CD8-positive, alpha-beta T cell (primary cell): ENCODE measurements at places on chromosomes 11 and 22. TPM values are rescaled to one million over a fixed set of nuclear protein-coding genes. Genes with fewer than 3 reads are reported as not detected.

DNA sequence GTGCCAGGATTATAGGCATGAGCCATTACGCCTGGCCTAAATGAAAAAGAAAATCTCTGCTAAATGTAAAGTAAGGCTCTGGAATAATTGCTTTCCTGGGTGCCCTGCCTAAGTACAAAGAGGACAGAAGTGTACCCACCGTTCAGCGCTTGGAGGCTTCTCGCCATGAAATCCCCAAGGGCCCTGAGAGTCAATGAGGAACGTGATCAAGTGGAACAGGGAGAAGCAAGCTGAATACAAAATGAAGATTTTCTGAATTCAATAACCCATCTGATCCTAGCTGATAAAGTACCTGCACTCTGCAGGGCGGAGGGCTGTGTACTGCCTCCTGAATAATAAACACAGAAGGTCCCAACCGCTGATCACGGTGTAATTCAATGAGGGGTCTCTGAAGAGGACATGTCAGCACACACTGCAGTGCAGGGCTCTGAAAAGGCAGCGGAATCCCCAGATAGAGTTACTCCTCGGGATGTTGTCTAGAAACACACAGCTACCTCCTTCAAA lies 97.7 kb downstream of the ABTB2 start:
- DNase-seq: no peak

DNA sequence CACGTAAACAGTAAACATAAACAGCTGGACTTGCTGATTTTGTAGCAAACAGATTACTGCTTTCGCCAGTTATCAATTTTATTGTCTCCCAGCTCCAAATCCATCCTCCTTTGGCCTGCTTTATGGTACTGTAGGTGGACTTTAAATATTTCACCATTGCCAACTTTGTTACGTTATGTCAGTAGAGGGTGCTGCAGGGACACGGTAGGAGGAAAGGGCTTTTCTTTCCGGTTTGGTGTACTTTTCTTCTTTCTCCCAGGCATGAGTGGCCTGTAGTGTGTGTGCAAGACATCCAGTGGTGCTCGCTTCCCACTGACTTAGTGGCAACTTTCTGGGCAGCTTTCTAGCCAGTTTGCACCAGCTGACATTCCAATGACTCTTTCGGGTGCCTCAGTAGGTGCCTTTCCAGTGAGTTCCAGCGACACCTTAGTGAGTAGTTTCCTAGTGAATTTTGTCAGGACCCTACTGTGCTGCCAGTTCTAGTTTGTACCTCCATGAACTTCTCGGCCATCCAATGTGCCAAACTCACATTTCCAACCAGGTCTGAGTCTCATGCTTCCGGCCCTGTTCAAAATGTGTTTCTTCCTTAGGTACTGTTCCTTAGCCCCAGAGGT lies 267.6 kb upstream of the TENM4 start:
- no peak for DNase-seq

DNA sequence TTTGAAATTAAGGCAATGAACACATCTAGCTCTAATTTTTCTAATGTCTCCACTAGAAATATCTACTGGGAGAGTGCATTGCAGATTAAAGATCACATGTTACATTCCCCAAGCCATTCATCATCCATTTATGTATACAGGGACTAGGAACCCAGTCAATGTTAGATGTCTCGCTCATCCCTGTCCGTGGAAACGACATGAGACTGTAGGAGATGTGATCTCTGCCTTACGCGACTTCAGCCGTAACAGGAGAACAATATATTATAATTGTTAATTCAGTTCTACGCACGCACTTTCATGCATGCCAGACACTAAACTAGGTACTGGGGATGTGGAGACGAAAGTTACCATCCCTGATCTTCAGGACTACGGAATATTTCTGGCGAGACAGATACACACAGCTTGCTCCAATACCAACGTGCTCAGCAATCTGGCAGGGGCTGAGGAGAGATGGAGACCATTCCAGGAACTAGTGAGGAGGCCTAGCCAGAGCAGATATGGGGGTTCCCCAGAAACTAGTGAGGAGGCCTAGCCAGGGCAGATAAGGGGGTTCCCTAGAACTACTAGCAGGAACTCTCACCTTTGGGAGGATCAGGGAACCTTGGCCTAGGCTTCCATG lies 706 bp downstream of the DCPS start:
- DNase-seq: no peak

DNA sequence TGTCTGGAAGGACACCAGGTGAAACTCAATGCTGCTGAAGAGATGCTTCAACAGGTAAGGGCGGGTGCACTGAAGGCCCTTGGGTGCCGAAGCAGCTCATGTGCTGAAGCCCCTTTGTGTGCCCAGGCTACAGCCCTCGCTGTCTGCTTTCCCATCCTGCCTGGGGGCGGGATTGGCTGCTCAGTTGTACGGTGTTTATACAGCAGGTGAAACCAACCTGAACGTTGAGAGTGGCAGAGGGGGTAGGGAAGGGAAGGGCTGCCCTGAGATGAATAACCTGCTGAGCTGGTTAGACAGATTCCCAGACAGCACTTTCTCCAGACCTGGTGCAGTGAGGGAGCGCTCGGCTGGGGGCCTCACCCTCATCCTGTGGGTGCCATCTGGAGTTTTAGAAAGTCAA lies 75.7 kb downstream of the CYB5R2 start:
- no peak for DNase-seq

DNA sequence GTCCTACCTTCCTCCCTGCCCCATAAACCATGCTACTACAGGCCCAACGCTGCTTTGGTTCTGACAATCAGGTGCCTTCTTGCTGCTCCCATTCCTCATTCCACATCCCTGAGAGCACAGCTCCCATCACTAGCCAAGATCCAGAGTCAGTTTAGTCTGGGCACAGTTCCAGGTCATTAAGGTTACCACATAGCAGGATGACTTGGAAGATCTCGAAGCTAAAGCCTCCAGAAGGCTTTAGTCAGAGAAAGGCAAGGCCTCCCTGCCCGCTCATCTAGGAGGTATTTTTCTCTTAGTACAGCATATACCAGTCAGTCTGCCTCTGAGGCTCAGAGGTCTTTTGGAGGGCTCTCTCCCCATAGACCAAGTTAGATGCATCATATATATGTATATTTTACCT lies 30.3 kb downstream of the TRIM66 start:
- DNase-seq: no peak

GRCh38 chr11:34987617-34988016 lies 71.2 kb downstream of the PDHX start:
- no peak for DNase-seq

DNA sequence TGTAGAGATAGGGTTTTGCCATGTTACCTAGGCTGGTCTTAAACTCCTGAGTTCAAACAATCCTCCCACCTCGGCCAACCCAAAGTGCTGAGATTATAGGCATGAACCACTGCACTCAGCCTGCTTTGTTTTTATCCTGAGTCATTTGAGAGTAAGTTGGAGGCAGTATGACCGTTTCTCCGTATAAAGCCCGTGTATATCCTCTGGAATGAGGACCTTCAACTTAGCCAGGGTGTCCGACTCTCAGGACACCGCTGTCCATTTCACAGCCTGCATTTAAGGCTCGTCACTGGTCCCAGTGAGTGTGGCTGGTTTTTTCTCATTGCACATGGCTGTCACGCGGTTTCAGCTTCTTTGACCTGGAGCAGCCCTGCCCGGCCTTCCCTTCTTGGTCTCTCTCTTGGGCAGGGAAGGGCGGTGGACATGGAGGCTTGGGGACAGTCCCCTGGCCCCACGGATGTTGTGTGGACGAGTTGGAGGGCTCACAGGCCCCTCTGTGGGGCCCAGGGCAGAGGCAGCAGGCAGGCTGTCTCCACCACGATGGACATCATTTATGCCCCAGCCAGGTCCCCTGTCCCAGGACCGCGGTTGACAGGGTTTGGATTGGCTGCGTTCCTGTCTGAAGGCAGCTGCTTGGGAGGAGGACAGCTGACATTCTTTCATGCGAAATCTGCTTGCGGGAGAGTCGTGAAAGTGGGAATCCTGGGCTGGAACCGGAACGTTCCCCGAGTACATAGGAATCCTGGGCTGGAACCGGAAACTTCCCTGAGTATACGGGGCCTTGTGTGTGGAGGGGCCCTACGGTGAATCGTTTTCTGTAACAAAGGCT lies 93.3 kb downstream of the KCNQ1 start:
- no peak for DNase-seq

The GAL3ST1 gene
- total RNA-seq: not detected

The GAS2L1 gene
- not detected for total RNA-seq

The CD6 gene
- total RNA-seq: 793 TPM

The WBP2NL gene
- 0.60 TPM for total RNA-seq

The ASPHD2 gene
- 1.00 TPM for total RNA-seq

The APOA4 gene
- not detected for total RNA-seq

The OR51B4 gene
- total RNA-seq: not detected

The NXPE1 gene
- not detected for total RNA-seq
